Skin of body (tissue), 3 donors: ENCODE measurements at places on chromosomes 11 and 22. TPM values are rescaled to one million over a fixed set of nuclear protein-coding genes. Genes with fewer than 3 reads are reported as not detected.
A peak's percentile ranks its signal among the peaks of the same experiment; 100 is the strongest.

DNA sequence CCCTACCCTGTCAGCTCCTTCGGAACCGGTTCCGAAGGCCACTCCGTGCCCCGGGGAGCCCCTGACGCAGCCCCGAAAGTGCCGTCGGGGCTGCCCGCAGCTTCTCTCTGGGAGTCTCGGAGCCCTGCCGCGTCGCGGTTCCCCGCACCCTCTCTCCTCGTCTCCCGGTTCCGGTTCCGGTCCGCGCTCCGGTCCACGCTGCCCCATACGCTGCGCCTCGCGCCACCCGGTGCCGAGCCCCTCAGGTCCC is 618 bp downstream of the MTA2 start:
- no peak for DNase-seq

Gene FAM227A
- 3.2 TPM for total RNA-seq

- DNase-seq, result peak; percentile 31
Observed at GRCh38 chr11:118933486-118933885, 7.8 kb upstream of the BCL9L start.

Gene APBB1
- total RNA-seq, result 16.5 TPM

DNA sequence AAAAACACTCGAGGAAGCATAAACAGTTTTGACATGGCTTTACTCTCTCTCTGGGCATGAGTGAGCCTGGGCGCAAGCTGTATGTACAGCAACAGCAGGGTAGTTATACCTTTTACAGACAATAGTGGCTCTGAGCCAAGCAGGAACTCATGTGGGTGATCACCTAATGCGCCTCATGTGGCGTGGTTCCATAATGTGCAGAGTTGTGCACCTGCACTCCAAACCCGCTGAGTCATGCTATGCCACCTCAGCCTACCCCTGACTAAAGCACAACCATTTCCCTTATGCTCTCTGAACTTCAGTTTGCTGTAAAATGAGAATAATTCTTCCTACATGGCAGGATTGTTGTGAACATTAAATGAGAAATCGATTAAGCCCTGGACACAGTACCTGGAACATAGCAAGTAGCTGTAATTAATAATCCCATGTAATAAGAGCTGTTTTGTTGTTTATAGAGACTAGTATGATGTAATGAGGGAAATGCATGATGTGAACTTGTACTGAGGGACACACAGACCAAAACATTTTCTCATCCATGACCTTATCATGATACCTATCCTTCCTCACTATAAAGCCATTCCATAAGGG is 71.6 kb downstream of the CCDC34 start:
- DNase-seq, result no peak

GRCh38 chr11:46725338-46726205 is 6.6 kb downstream of the F2 start:
- no peak for DNase-seq

Gene PATE4
- total RNA-seq, result not detected

- DNase-seq, result no peak
Observed at GRCh38 chr22:32991353-32992101, 66.7 kb downstream of the SYN3 start.

GRCh38 chr11:95076981-95077380 is 10.3 kb downstream of the SRSF8 start:
- no peak for DNase-seq

Gene TEX54
- total RNA-seq, result not detected

- no peak for DNase-seq
Observed at GRCh38 chr22:25210793-25211192, 8.6 kb upstream of the CRYBB2 start.

Gene OSBPL5
- total RNA-seq, result 19.6 TPM

Gene ARHGAP20
- total RNA-seq, result 7.6 TPM

- no peak for DNase-seq
Observed at GRCh38 chr22:30169002-30169401, 77.6 kb downstream of the LIF start.

Gene ELFN2
- 0.30 TPM for total RNA-seq

Gene APOL1
- total RNA-seq, result 1.9 TPM

- DNase-seq, result no peak
Observed at GRCh38 chr11:121494355-121495099, 41.8 kb upstream of the SORL1-AS1 start.

DNA sequence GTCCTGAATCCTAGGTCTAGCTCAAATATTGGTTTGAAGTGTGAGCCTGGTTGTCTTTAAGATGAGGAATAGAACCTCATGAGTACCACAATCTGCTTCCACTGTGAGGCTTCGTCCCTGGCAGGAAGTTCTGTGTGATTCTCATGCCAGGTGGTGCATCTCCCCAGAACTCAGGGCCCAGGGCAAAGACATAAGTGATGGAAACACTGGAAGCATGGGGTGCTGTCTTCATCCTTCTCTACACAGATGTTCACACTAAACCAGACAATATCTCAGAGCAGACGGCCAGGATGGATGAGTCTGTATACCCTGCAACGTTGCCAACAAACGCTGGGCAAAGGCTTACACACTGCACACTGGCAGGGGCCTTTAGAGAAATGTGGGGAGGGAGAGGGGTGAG is 475.9 kb upstream of the B3GAT1 start:
- no peak for DNase-seq

Gene PLAAT2
- total RNA-seq, result not detected

GRCh38 chr11:86954269-86955110 is 705 bp downstream of the FZD4 start:
- DNase-seq, result no peak
